ENCODE measurements at places on chromosomes 12 and 14. TPM values are rescaled to one million over a fixed set of nuclear protein-coding genes. Genes with fewer than 3 reads are reported as not detected.
A peak's percentile ranks its signal among the peaks of the same experiment; 100 is the strongest.

DNA sequence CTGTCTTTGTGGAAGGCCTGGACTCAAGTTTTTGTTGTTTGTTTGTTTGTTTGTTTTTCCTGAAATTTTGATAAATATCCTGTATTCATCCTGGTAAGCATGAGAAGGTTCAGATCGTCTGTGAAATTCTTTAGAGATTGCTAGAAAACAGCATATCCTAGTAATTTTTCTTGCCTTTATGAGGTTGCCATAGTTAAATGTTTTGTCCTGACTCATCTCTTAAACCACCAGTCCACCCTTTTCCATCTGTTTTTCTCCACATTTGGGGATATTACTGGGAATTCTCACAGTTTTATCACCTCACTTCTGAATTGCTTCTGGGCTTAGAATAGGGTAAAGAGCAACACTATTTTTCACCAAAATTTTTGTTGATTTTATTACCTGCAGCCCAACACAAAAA is 248.3 kb downstream of the FBXL14 start:
- DNase-seq = peak; percentile 62

- DNase-seq = no peak
Measured at GRCh38 chr14:93778453-93778852, 9.8 kb downstream of the PRIMA1 start.

DNA sequence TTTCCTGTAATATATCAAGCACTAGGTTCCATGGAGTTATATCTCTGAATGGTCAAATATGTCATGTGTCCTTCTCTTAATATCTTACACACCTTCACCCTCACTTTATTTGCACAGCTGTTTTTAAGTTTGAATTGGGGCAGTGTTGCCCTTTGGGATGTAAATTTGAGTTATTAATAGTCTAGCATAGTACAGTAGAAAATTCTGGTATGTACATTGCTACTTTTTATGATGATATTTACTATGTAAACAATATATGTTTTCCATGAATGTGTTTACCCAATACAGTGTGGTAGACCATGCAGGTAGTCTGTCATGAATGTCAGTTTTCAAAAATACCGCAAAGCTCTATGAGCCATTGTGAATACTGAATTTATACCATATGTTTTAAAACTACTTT is 50.5 kb downstream of the METTL25 start:
- DNase-seq = no peak

GRCh38 chr14:72621387-72622065 is 272.4 kb downstream of the DPF3 start:
- DNase-seq = no peak

The MYH6 gene
- total RNA-seq = not detected

The POTEG gene
- total RNA-seq = not detected

- peak; percentile 47 for DNase-seq
Measured at GRCh38 chr12:7175493-7175892, 14.0 kb upstream of the PEX5 start.

DNA sequence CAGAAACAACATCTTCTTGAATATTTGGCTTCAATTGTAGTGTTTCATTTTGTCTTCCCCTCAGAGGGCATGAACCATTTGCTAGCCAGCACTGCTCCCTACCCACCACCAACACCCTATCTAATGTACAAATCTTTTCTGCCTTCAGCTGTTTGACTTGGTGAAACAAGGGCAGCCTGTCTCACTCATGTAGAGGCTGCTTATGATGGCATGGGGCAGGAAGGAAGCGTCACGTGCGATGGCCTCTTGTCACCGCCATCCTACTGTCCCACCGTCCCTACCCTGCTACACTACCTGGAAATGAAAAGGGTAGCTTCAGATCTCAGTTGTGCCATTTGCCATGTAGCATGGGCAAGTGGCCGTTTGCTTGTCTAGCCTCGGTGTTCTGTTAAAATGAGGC is 29.9 kb upstream of the LRTM2 start:
- no peak for DNase-seq

GRCh38 chr14:74682169-74682952 is 30.5 kb downstream of the AREL1 start:
- no peak for DNase-seq

The CISTR gene
- total RNA-seq = not detected

GRCh38 chr12:103181366-103182152 is 224.1 kb downstream of the ASCL1 start:
- DNase-seq = no peak

DNA sequence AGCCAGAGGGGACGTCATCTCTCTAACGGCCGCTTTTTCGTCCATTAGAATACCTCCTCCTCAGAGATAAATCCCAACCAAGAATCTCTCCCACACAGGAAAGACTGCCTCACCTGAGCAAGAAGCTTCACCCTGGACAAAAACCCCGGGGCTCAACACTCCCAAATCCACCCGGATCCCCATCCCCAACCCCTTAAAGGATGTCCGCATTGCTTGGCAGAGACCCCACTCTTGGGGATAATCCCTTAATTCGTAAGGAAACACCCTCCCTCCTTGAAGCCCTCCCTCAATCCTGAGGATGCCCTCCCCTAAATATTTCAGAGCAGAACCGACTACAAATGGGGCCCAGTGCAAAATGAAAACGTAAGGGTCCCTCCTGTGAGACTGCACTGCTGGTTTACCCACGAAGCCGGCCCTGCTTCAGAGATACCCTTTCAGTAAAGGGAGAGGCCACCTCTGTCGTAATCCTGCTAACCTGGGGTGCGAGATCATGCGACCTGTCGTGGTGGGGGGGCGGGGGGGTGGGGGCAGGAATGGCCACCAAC is 655 bp upstream of the DYNLL1 start:
- DNase-seq = no peak

- no peak for DNase-seq
Measured at GRCh38 chr12:117622741-117623140, 261.3 kb upstream of the NOS1 start.

The MAP1LC3B2 gene
- total RNA-seq = not detected

The MGAT4C gene
- not detected for total RNA-seq

GRCh38 chr14:90692826-90693225 is 123.4 kb downstream of the TTC7B start:
- DNase-seq = peak; percentile 51

GRCh38 chr12:57612711-57613426 is 1.6 kb downstream of the ARHGEF25 start:
- no peak for DNase-seq
